Stimulated activated CD8-positive, alpha-beta memory T cell treated with anti-CD3 and anti-CD28 coated beads, Interleukin-15, amount 100 ng/mL, for 48 hours (primary cell): ENCODE measurements at places on chromosomes 3 and 15.

DNA sequence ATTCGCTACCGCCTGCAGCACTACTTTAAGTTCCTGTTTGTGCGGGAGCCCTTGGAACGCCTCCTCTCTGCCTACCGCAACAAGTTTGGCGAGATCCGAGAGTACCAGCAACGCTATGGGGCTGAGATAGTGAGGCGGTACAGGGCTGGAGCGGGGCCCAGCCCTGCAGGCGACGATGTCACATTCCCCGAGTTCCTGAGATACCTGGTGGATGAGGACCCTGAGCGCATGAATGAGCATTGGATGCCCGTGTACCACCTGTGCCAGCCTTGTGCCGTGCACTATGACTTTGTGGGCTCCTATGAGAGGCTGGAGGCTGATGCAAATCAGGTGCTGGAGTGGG is 995 bp downstream of the CHST14 start:
- no peak for DNase-seq

GRCh38 chr3:53688989-53689388 is 157.2 kb downstream of the CHDH start:
- no peak for DNase-seq

DNA sequence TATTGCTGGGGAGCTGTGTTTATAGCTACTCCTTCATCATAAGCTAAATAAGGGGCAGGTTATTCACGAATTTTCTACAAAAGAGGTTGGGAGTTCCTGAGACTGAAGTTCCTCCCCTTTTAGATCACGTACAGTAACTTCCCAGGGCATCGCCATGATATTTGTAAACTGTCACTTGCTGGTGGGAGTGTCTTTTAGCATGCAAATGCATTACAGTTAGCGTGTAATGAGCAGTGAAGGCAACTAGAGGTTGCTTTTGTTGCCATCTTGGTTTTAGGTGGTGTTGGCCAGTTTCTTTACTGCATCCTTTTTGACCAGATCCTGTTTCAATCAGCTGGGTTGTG is 64.4 kb downstream of the IL12A start:
- no peak for DNase-seq

GRCh38 chr3:164539215-164539614 is 539.1 kb downstream of the SI start:
- DNase-seq = no peak

- DNase-seq = no peak
These were observed 54.8 kb downstream of the ARHGEF26 start for GRCh38 chr3:154176036-154176435.
